ENCODE measurements at places on chromosomes 4 and X.

GRCh38 chr4:6452897-6453687, 19.3 kb downstream of the PPP2R2C start:
- DNase-seq: no peak

GRCh38 chr4:185339941-185340340, 55.8 kb downstream of the LRP2BP start:
- no peak for DNase-seq

DNA sequence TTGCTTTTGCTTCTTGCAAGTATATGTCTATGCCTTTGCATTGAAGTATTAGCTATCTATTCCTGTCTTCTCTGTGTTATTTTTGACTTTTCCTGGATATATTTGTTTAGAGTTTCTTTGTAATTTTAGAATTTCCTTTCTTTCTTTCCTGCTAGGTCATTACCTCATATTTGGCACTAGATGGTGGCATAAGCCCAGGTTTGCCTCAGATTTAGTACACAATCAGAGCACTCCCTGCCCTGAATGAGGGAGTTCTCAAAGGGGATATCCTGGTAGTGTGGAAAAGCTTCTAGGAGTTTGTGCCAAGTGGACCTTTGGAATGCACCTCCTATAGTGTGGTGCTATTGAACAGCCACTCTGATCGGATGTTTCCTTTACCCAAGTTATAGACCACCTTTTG, 181.6 kb downstream of the UGT8 start:
- no peak for DNase-seq

DNA sequence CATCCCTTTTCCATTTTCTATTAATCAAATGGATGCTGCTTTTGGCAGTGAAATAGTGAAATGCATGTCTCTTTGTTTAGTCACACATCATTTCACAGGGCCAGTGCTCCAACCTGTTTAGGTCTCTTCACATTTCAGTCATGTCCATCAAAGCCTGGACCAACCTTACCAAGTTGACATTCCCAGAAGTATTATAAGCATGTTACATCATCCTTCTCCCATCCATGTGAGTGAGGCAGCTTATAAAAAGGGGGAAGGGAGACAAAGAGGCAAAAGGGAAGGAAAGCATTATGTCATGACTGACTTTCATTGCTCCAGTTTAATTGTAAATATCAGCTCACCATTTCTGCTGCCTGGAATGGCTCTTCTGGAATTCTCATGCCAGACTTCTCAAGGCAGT, 94.4 kb downstream of the NWD2 start:
- DNase-seq: no peak

DNA sequence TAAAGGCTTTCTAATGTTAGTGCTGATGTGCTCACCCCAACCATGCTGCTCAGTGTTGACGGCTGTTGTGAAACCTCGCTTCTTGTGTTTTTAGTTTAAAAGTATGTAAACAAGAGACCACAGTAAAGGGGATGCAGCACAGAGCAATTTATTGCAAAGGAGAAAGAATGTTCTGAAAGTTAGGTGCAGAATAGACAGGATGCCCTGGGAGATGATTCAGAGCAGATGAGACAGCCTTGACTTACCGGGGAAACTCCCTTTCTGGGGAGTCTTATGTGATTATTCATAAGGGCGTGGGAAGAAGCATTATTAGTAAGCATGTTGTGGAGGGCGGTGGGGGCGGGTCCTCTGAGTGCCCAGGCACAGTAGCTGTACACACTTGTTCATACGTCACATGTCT, 47.7 kb downstream of the EVC start:
- peak; percentile 98 for DNase-seq

GRCh38 chrX:153469811-153470410, 465 bp downstream of the HAUS7 start:
- peak; percentile 8 for DNase-seq

GRCh38 chr4:182418054-182418734, 175.0 kb downstream of the TENM3 start:
- DNase-seq: no peak

All from mammary epithelial cell (primary cell).